ENCODE measurements at places on chromosomes 6 and 20. TPM values are rescaled to one million over a fixed set of nuclear protein-coding genes. Genes with fewer than 3 reads are reported as not detected.
A peak's percentile ranks its signal among the peaks of the same experiment; 100 is the strongest.

DNA sequence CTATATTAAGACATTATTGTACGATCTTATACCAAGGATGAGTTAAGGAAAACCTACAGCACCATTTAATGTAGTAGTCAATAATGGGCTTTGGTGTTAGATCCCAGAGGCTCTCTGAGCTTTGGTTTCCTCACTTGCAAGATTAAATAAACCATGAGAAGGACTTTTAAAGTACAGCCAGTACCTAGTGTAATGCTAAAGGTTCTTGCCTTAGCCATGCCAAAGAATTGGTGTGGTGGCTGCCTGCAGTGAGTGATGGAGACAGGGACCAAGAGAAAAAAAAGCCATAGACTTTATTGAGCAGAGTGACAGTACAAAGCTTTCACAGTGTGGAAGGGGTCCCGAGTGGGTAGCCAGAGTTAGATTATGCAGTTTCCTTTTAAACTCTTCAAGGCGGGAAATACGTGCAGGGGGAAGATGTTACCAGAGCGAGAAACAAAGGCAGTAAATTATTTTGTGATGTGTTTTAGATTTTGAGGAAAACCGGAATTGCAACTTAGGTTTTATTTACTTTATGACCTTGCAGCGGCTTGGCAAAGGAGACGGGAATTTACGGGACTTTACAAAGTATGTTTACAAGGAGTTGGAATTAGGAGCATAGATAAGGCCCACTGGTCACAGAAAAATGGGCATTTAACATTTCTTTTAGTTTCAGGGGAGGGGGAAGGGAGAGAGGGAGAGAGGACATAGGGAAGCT, 100.4 kb downstream of the MYO6 start:
- DNase-seq: no peak

- peak; percentile 90 for DNase-seq
Observed at GRCh38 chr6:148708707-148709106, 38.1 kb upstream of the UST start.

The BTN1A1 gene
- total RNA-seq: not detected

The PNLDC1 gene
- total RNA-seq: 0.30 TPM

- DNase-seq: no peak
Observed at GRCh38 chr20:10985536-10985935, 311.7 kb upstream of the JAG1 start.

The SSTR4 gene
- total RNA-seq: 0.30 TPM

DNA sequence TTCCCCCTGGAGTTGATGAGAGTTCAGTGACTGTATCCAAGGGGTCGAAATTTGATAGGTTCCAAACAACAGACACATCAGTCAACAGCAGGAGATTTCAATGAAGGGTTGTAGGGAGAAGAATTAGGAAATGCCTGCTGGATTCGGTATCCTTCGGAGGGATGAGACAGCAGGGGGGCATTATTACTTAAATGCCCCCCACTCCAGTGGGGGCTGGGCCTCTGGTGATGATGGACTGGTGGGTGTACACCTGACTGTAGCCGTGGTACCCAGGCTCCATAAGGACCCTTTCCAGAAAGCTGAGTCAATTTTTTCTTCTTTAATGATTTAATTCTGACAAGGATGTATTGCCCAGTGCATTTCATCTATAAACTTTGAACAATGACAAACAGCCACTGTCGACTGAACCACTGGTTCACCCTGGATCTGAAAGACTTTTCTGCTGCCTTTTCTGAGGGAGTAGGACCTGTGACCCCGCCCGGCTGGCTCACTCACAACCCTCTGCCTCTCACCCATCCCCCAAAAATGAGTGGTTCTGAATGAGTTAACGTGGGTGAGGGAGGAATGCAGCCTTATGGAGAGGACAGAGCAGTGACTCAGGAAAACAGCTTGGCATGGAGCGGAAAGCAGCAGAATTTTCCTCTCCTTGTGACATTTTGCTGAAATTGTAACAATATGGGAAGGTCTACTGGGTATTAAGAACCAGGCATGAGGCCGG, 41.0 kb downstream of the ZMYND8 start:
- DNase-seq: peak; percentile 57

The TASP1 gene
- total RNA-seq: 18.5 TPM

DNA sequence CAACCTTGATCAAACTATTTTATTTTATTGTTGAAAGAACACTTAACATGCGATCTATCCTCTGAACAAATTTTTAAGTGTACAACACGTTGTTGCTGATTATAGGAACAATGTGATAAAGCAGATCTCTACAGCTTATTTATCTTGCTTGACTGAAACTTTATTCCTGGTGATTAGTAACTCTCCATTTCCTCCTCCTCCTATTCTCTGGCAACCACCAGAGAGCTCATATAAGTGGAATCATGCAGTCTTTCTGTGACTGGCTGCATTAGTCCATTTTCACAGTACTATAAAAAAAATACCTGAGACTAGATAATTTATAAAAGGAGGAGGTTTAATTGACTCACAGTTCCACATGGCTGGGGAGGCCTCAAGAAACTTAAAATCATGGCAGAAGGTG, 218.1 kb downstream of the LRFN2 start:
- DNase-seq: no peak

DNA sequence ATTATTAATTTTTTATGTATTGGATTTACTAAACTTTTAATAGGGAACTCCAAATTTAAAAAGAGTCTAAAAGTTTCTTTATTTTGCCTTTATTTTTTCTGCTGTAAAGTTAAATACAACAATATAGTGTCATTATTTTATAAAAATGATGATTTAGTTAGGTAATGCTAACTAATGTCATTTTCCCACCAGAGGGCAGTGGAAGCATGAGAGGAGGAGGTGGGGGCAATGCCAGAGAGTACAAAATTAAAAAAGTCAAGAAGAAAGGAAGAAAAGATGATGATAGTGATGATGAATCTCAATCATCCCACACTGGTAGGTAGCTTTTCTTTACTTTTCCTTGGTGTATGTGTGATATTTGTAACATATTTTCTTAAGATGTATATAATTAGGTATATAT, 20.2 kb upstream of the FHL5 start:
- no peak for DNase-seq

DNA sequence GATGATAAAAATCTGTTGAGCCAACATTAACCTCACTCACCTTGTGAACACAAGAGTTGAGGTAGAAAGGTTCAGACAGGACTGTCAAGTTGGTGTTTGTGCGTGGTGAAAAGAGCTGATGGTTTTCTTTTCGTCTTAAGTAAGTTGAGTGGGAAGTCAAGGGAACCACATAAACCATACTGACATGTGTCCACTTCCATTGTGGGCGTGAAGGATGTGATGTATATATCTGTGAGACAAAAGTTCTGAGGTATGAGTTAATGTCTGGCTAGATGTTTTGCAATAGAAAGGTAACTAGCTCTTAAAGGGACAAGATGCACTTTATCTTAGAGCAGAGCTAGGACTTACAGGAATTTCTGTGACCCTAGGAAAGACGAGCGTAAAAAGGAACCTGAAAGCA, 1272.1 kb upstream of the ADGRB3 start:
- no peak for DNase-seq

DNA sequence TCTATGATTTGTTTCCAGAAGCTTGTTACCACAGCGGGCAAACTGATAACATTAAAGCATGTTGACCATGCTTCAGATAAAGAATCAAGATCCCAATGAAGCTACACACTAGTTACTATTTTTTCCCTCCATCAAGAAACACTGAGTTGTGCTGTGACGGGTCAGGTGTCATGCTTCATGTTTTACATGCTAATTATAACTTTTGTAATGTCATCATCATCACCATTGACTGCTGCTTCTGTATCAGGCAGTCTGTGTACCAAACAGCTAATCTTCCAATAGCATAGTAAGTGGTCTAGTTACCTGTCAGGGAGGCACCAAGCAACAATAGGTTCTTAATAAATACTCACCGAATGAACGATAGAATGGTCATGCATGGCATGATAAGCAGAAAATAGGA, 388.1 kb downstream of the THBS2 start:
- no peak for DNase-seq

DNA sequence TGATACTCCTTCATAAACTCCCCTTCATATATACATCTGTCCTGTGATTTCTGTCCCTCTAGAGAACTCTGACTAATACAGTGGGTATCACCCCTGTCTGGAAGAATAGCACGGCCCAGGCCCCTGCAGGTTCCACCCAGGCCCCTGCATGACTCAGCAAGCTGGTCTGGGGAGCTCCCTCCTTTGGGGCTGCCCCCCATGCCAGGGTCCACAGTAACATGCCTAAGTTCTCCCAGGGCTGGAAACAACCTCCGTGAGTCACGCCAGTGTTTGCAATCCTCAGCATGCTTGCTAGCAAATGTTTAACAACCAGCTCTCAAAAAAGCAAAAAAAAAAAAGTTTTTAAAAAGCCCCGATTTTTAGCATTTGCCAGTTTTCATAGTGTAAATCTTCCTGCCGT, 134.3 kb upstream of the CDH4 start:
- no peak for DNase-seq

- DNase-seq: no peak
Observed at GRCh38 chr6:111754423-111754822, 118.8 kb downstream of the FYN start.

DNA sequence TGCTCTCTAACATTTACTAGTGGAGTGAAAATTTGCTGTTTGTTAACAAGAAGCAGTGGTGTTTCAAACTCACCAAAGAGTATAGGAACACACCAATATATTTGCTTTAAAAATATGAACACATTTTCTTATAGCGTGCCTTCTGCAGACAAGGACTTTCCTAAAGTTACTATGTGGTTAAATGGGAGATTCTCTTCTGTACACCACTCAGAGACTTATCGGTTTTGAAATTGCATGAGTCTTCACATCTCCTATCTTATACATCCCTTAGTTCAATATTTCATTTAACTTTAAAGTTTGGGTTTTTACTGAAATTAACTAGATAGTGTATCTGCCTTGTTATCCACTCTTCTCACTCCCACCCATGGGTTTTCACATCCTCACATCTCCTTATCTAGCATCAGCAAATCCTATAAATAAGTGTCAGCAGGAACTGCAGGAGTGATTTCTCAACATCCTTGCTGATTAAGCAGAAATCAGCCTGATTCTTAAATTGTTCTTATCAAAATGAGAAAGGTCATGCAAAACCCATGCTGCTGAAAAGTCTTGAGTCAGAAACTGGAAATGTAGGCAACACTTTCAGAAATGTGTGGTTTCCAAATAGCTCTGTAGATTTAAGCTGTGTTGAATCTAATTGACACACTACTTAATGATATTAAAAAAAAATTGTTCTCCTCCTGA, 1075.6 kb upstream of the GJE1 start:
- DNase-seq: no peak

- DNase-seq: peak; percentile 61
Observed at GRCh38 chr6:19325335-19325789, 511.8 kb upstream of the ID4 start.

The KDM1B gene
- 19.3 TPM for total RNA-seq

The FBXL4 gene
- total RNA-seq: 16.7 TPM

GRCh38 chr6:20538131-20538662, 3.9 kb downstream of the CDKAL1 start:
- DNase-seq: no peak

GRCh38 chr6:148440877-148441453, 98.3 kb downstream of the SASH1 start:
- peak; percentile 35 for DNase-seq

The ZNF165 gene
- 1.3 TPM for total RNA-seq

The ZDHHC14 gene
- total RNA-seq: 5.5 TPM

- DNase-seq: no peak
Observed at GRCh38 chr20:54481442-54481841, 6.0 kb downstream of the DOK5 start.

The LY6G6C gene
- total RNA-seq: 20.4 TPM

- DNase-seq: no peak
Observed at GRCh38 chr6:15969236-15969778, 159.6 kb upstream of the MYLIP start.

GRCh38 chr20:12837646-12838045, 171.1 kb upstream of the SPTLC3 start:
- DNase-seq: no peak

DNA sequence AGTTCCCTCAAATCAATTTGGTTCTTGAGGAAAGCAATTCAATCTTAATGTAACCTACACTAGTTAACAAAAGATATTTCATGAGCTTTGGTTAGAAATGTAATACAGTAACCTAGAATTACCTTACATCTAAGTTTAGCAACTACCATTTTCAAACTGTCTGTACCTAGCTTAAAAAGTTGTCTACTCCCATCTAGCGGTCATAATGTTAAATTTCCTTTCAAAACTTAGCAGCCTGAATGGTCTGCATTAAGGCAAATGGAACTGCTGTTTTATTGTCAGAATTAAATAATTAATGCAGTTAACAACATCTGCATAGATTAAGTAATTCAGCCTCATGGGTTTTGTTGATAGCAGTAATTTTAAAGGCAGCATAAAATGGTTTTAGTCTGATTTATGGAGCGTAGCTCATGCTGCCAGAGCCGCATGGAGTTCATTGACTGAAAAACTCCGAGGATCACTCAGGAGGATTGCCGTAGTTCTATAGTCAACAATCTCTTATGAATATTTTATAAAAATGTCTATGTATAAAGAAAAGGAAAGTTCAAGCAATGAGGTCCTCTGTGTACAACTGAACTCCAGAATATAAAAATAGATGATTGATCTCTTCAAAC, 485.4 kb upstream of the MANEA start:
- DNase-seq: peak; percentile 43

DNA sequence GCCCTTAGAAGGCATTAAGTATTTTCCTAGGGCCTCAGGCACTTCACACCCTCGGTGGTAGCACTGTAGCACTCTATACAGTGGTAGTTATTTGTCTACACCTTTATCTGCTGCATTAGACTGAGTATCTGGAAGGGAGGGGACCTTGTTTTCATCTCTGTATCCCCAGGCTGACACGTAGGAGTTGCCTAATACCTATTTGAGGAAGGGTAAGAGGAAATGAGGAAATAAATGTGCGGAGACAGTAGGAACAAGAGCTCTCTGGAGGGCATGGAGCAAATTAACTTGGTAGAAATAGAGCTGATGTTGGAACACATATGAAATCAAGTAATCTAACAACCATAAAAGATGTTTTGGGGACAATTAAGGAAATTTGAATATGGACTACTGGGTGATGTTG, 3.9 kb downstream of the CNPY3 start:
- DNase-seq: no peak

The OR2B3 gene
- not detected for total RNA-seq

DNA sequence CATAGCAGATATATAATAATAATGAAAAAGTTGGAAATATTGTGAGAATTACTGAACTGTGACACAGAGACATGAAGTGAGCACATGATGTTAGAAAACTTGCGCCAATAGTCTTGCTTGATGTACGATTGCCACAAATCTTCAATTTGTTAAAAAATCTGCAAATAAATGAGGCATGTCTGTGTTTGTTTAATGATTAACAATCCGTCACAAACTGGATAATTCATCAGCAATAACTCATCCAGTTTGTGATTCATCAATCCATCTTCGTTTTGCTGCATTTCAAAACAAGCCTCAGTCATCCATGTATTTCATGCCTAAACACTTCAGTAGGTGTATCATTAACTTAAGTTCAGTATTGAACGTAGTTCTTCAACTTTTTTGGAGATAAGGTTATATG, 25.5 kb upstream of the SMIM26 start:
- DNase-seq: no peak

Data from skin of body (tissue), 3 donors.